Neural crest cell (in vitro differentiated cells): ENCODE measurements at places on chromosomes 1 and 21.

- no peak overlapping the region for H3K4me3 ChIP-seq
- H3K27me3 ChIP-seq: no peaks in the 10 kb centered on the region
- peaks cover 7% of the 10 kb centered on the region for H3K36me3 ChIP-seq
These were observed 59.9 kb downstream of the WARS2 start for GRCh38 chr1:119080586-119080985.

GRCh38 chr1:31633117-31633516 is 11.6 kb downstream of the PEF1 start:
- DNase-seq: no peak
- H3K36me3 ChIP-seq: no peaks in the 10 kb centered on the region
- H3K27ac ChIP-seq: peak overlapping the region; percentile 88
- no peak overlapping the region for H3K4me3 ChIP-seq

DNA sequence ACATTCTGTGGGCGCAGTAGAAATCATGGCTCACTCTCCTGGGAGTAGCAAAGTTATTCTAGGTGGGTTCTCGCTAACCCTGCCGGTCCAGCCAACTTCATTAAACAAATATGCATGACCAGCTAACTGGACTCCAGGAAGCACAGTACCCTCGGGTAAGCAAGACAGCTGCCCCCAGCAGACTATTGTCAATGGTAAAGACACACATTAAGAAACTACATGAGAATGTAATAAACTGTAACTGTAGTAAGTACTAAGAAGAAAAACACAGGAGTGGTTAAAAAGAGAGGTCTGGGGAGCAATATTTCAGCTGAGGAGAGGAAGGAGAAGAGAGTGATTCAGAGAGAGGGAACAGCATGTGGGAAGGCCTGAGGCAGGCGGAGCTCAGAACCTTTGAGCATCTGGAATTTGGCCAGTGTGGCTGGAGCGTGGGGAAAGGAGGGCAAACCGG is 7.4 kb downstream of the SLC2A5 start:
- no peaks in the 10 kb centered on the region for H3K36me3 ChIP-seq
- H3K27ac ChIP-seq: no peak overlapping the region
- no peaks in the 10 kb centered on the region for H3K27me3 ChIP-seq
- peaks cover 12% of the 10 kb centered on the region for H3K4me1 ChIP-seq

- H3K27ac ChIP-seq: peak within 1 kb of the TSS; percentile 94
- peaks cover 18% of the 10 kb centered on the region for H3K27me3 ChIP-seq
- H3K36me3 ChIP-seq: no peaks in the 10 kb centered on the region
- DNase-seq: peak; percentile 64
These were observed at the start of gene PTPRF for GRCh38 chr1:43530483-43531106. PTPRF (plus strand) TSS chr1:43530883; CDS start chr1:43545076, 14,193 bp downstream.

GRCh38 chr1:182699393-182700350 is 15.3 kb upstream of the RGS8 start:
- H3K4me1 ChIP-seq: peaks cover 37% of the 10 kb centered on the region
- H3K4me3 ChIP-seq: no peak overlapping the region
- no peaks in the 10 kb centered on the region for H3K27me3 ChIP-seq
